COR-L47 (cell line): ENCODE measurements at places on chromosomes 1 and 21.
A peak's percentile ranks its signal among the peaks of the same experiment; 100 is the strongest.

- DNase-seq = no peak
These were observed 99.4 kb downstream of the TNR start for GRCh38 chr1:175644018-175644417.

DNA sequence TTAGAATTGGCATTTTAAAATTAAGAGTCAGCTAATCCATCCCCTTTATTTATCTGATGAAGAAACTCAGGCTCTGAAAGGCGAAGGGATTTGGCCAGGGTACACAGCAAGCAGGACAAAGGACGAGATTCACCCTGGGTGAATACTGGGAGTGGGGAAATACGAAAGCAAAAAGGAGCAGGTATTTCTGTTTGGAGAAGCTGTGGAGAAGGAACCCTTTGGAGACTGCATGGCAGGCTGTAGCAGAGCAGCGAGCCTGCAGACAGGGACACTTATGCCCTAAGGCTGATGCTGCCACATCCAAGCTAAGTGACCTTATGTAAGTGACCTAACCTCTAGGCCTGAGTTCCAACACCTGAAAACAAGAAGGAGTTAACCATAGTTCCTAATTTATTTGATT, 207.2 kb upstream of the C1orf87 start:
- peak; percentile 0 for DNase-seq

DNA sequence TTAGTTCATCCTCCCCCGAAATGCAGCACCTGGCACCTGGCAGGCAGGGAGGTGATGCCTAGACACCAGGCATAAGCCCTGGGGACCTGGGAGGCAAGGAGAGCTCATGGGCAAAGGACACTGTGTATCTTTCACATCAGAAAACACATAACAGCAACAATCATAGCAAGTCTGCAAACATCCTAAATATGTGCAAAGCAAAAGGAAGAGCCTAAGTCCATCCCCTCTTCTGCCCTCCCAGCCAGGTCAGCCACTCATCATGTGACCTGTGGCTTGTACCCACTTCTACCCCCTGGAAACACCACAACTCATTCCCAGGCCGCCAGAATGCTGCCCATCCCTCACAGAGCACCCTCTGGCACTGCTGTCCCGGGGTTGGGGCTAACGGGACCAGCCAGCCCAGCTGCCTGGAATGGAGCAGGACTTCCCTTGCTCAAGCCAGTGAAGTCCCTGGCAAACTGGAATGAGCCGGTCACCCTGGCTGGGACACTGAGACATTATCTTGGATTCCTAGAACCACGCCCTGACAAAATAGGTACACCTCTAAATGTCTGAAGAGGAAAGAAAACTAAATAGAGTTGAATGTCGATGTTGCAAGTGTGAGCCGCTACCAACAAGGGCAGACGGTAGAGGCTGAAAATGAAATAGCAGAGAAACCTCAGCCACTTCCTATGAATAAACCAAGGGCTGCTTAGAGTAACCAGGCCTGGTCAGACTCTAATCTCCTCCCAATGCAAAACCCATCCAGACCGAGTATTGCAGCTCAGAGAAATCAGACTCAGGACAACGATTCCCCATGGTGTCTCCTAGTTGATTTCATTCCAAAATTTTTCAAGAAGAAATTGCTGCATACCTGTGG, 29.4 kb downstream of the TMPRSS2 start:
- no peak for DNase-seq

DNA sequence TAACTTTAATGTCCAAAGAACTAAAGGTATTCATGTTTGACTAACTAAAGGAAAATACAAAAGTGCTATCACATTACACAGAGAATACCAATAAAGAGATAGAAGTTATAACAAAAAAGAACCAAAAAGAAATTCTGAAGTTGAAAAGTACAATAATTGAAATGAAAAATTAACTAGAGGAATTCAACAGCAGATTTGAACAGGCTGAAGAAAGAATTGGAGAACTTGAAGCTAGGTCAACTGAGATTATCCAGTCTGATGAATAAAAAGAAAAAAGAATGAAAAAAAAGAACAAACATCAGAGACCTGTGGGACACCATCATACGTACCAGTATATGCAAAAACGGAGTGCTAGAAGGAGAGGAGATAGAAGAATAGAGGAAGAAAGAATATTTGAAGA, 78.5 kb downstream of the NUP210L start:
- no peak for DNase-seq

DNA sequence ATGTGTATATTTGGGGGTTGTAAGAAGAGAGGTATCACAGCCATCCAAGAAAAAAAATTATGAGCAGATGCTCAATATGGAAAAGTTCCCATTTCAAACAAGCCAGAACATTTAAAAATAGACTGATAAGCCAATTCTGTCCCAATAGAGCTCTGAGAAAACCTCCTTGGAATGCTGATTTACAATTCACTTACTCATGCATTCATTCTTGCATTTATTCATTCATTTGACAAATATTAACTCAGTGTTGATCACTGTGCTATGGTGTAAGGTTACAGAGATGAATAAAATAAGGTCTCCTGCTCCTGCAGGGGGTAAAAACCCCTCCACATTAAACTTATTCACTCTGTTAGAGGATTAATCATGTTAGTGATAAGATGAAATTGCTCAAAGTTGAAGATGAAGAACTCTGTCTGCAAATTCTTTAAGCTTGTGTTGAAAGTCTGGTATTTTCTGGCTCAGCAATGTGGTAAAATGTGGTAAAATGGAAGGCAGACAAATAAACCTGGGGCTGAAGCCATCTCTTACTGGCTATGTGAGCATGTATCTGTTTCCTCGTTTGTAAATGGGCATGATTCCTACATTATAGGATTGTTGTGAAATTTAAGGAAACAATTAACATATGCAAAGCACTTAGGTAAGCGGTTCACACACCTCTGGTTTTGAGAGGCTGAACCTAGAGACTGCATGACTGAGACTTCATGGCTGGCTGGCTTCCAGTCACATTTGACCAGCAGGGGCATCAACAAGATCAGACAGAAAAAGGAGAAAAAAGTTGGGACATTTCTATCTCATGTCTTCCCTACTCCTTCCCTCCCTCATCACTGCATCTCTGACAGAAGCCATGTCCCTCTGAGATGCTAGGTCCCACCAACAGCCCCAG, 45.0 kb upstream of the DAB1 start:
- no peak for DNase-seq

DNA sequence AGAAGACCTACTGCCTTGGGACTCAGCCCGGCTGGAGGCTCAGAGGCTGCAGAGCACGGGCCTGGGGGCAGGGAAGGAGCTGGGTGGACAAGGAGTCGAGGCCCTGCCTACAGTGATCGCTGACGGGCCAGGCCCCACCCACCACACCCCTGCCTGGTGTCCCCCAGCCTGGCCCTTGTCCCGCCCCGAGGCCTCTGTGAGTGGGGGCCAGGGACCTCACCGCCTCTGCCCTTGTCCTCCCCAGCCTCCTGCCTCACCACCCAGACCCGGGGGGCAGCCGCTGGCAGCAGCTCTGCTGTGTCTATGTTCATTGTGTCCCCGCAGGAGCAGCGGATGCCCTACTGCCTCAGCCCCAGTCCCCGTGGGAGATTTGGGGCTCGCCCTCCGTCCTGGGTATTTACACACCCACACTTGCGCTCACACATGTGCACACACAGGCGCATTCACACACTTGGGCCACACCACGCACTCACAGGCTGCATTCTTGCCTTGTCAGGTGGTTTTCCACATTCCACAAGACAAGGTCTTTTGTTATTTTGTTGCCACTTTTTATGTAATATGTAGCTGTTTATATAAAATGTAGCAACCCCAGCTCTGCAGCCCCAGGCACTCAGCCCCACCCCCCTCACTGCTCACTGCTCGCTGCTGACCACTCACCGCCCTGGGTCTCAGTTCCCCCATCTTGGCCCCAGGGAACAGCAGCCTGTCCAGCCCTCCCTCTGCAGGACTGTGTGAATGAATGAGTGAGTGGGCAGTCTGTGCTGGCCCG, 7.3 kb downstream of the PFKL start:
- no peak for DNase-seq

GRCh38 chr1:61183471-61184039, 101.2 kb downstream of the NFIA start:
- DNase-seq = no peak

DNA sequence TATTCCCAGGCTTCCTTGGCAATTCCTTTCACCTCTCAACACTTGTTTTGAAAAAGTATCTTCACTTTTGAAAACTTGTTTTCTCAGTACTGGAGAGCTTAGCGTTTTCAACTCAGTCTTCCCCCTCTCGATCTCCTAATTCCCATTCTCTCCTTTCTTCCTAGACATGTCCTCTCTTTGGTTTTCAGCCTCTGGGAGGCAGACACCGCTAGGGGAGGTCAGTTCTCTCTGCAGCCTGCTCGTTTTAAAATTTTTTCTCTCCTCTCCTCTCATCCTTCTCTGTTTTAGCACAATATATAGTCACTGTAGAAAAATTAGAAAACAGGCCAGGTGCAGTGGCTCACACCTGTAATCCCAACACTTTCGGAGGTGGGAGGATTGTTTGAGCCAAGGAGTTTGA, 12.6 kb upstream of the RHEX start:
- DNase-seq = no peak

DNA sequence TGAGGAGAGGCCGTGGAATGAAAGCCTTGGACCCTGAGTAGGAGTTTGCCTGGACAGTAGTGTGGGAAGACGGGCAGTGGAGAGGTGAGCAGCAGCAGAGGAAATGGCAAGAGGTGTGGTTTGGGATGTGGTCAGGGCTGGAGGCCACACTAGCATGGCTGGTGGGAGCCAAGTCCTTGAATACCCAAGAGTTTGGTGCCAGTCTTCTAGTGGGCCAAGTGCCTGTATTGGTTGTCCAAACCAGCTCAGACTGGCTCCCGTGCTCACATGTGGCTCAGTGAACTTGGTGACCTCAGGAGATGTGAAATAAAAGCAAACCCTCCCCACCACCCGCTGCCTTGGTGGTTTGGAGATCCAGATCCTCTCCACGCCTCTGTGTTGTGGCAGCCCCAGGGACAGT, 2.4 kb downstream of the GUCA2A start:
- no peak for DNase-seq

GRCh38 chr1:7403265-7404045, 367.6 kb upstream of the VAMP3 start:
- DNase-seq = no peak

DNA sequence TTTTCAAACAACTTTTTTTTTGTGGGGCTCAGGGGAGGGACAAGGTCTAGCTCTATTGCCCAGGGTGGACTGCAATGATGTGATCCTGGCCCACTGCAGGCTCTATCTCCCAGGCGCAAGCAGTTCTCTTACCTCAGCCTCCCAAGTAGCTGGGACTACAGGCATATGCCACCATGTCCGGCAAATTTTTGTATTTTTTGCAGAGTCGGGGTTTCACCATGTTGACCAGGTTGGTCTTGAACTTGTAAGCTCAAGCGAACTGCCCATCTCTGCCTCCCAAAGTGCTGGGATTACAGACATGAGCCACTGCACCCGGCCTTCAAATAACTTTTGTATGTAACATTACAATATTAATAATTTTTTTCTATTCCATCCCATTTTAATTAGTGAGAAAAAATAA, 33.0 kb downstream of the RAB3GAP2 start:
- no peak for DNase-seq

- no peak for DNase-seq
These were observed 420.1 kb downstream of the DPYD start for GRCh38 chr1:97500760-97501159.

DNA sequence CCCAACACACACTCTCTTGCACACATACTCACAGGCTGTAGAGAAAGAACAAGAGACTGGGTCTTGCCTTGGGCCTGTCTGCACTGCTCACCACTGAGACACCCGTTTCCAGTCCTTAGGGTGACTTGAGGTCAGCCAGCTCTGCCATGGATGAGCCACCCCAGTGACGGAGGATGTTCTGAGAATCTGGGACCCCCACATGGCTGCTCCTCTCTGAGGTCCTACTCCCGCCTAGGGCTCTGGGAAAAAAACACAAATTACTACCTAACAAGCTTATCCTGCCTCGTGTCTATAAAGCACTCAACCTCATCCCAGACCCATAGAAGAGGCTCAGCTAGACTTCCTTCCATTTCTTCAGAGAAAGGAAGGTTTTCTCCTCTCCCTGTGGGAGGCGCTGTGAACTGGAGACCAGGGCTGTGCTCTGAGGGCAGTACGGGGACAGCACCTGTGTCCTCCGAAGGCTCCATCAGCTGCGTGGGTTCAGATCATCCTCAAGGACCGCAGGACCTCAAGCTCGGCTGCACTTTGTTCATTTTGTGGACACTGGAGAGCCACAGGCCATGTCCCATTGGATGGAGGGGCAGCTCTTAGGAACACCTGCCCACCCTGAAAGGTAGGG, 4.3 kb upstream of the CLEC20A start:
- no peak for DNase-seq

DNA sequence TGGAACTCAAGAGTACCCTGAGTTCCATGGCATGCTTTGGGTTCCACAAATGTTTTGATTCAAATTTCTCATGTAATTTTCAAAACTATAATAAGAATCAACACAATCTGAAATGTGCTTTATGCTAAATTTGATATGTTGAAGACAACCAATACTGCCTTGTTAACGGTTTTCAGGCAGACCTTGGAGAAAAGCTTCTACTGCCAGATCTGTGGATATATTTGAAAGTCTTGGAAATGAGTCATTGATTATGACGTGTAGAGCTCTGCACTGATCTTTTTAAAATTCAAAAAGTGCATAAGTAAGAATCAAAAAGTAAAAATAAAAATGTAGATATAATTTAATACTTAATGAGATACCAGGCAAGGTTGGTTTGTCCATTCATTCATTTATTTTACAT, 74.0 kb upstream of the TNR start:
- no peak for DNase-seq

- DNase-seq = peak; percentile 58
These were observed 38.8 kb downstream of the HLCS start for GRCh38 chr21:36927719-36928117.

DNA sequence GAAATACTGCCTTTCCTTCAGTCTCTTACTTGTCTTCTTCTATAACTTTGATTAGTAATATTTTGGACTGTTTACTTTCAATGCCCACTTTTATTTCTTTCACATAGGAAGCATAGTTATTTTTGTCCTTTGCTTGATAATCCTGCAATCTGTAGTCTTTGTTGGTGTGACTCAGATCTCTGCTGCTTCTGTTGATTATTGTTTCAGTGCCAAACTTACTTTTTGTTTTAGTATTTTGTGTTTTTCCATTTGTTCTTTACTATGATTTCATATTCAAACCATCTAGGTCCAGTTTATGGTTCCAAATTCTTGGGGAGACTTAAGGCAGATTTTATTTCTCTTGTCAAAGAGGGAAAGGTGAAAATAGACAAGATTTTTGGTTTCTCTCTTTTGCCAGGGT, 399.9 kb downstream of the HLX start:
- DNase-seq = no peak

- DNase-seq = no peak
These were observed 10.3 kb upstream of the LEFTY1 start for GRCh38 chr1:225899044-225899925.

DNA sequence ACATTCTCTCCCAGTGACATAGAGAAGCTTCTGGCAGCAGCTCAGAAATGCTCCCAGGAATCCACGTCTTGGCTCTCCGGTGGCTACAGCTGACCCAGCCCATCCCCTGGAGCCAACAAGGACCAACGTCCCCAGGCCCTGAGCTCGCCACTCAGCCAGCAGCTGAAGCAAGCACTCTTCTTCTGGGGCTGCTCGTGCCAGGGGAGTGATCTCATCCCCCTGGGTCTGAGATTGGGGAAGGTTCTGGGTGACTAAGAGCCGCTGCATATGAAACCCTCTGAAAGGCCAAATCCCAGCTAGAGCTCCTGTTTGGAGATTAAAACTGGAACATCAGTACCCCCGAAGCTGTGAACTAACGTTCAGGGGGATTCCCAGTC, 487.9 kb downstream of the NPHP4 start:
- no peak for DNase-seq

GRCh38 chr1:86823821-86824500, 90.0 kb downstream of the SELENOF start:
- peak; percentile 26 for DNase-seq
